ENCODE measurements at places on chromosomes 13 and 19.

DNA sequence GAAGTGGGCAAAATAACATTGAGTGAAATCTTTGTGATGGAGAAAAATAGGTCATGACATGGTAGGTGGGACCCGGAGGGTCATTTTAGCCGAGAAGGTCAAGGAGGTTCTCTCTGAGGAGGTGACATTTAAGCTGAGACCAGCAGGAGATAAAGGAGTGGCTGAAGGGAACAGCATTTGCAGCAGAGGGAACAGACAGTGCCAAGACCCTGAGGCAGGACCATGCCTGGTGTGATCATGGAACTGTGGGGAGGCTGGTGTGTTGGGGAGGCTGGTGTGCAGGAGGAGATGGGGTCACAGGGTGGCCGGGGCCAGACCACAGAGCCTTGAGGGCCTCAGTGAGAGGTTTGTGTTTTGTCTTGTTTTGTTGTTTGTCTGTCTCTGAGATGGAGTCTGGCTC, 59.4 kb upstream of the KLF2 start:
- DNase-seq: no peak

DNA sequence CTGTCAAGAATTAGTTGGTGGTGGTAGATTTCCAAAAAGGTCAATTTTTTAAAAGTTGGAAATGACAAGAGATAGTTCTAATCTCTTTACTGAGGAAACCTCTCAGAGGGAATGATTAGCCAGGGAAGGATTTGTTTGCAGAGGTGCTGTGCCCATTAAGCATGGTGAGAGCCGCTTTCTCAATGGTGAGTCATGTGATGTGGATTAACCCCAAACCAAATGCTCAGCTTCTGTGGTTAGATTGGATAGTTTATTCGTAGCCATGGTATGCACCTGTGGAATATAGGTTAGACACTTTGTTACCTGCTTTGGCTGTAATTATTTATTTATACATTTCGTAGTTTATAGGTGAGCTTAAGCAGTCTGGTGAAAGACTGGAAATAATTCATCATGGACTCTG, 7.1 kb downstream of the HNRNPM start:
- DNase-seq: no peak

GRCh38 chr19:28981994-28982393, 231.0 kb downstream of the UQCRFS1 start:
- DNase-seq: no peak

DNA sequence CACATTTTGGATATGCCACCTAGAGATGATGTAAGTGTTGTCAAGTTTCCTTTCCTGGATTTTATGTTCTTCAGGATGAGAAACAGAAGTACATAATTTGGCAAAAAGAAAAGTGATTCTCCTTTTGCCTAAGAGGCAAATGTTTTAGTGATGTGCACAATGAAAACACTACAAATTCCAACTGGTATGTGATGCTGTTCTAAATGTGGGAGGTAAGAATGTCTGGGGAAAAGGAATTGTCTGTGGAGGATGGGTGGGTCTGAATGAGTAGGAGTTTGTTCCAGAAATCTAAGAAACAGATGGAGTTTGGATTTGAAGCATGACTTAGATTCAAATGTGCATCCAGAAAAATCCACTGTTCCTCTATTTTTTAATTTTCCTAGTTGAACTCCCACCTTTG, 473.6 kb upstream of the SPRY2 start:
- no peak for DNase-seq

DNA sequence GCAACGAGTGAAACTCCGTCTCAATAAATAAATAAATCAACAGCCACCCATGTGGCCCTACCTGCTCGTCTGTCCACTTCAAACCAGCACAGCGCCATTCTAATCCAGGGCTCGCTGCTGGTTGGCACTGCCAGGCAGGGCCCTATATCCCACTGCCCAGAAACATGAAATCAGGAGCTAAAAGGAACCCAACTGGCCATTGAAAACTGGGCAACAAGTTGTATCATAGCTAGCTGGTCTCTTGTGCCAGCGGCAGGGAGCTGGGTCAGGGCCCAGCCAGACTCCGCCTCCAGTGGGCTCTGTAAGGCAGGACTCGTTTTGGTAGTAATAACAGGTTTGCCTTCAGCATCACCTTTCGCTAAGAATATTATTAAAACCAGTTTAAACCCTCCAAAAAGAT, 39.3 kb downstream of the GGACT start:
- no peak for DNase-seq

- no peak for DNase-seq
Measured at GRCh38 chr19:1874554-1875185, 10.6 kb downstream of the ABHD17A start.

DNA sequence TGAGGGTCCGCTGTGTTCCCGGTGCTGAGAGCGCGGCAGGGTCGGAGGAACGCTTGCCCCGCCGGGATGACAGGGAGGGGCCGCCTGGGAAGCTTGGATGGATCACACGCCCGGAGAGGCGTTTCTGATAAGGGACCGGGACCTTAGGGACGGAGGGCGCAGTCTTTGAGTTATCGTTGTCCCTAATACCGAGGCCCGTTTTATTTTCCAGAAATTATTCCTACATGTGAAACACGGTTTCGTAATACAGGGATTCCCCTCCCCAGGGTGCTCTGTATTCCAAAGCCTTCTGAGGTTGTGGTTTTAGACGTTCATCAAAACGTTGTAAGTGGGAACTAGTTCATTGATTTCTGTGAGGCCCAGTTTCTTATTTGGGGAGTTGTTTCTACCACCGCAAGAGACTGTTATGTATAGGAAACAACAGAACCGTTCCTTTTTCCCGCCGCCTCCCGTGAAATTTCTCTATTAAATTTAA, 752 bp downstream of the PDCD5 start:
- no peak for DNase-seq

- DNase-seq: no peak
Measured at GRCh38 chr13:98504371-98504963, 72.4 kb downstream of the STK24 start.

GRCh38 chr19:32188921-32189320, 156.5 kb upstream of the ZNF507 start:
- no peak for DNase-seq

DNA sequence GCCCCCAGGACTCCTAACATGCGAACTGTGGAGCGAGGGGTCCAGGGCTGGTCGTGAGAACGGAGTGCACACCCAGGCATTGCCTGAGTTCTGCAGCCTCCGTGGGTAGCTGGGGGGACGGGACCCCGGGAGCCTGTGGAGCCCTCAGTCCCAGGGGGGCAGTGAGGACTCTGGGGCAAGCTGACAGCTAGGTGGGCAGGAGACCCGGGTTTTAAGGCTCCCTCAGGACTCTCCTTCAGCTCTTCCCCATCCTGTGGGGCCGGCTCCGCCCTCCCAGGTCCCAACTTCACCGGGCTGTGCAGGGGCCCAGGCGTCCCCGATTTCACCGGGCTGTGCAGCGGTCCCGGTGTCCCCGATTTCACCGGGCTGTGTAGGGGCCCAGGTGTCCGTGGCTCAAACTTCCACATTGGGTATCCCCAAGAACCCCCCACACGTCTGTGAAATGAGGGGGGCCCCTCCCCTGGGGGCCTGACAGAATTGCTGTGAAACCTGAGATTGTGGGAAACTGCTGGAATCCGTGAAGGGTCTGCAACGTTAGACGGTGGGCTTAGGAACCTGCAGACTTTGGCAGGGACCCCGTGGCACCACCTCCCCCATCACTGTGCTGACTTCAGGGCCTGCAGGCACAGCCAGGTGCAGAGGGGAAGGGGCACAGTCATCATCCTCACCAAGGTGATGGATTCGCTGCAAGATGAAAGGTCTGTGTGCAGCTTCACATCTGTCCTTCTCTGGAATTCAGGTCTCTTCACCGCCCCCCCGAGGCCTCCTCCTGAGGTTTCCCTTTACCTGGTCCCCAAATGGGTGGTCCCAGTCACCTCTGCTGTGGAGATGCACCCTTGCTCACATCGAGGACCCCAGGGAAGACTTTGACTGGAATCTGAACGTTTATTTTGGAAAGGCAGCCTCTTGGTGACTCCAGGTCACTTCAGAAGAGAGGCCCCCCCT, 73.2 kb upstream of the MCF2L start:
- no peak for DNase-seq

- no peak for DNase-seq
Measured at GRCh38 chr19:15534957-15535864, 26.9 kb downstream of the CYP4F22 start.

DNA sequence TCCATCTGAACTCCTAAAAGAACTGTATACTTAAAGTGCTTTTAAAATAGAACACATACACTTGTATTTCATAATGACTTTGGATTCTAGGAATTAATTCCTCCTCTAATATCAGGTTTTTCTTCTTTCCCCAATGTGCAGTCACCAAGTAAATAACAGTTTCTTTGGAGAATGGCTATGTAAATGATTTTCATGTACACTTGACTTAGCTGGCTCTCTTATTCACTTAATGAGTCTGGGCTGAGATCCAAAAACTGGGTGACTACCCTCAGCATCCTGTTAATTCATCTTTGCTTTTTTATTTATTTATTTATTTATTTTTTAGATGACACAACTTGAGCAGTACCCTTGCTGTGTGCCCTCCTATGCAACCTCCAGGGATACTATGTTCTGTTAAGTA, 1003.7 kb downstream of the SLITRK1 start:
- DNase-seq: no peak

GRCh38 chr13:76455960-76456359, 430.2 kb downstream of the KCTD12 start:
- DNase-seq: no peak

DNA sequence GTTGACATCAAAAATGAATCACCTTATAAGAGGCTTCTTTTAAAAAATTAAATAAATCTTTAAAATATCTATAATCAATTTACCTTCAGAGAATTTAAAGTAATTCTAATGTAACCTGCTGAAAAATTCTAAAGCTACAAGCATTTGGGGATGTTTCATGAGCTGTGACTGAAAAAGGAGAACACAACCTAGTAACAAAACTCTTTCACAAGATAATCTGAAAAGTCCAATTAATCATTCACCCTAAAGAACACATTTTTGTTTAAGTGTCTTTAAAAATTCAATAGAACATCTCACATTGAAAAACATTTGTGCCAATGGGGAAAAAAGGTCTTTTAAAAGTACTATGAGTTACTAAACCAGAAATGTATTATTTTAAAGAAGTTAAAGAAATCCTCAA, 22.8 kb downstream of the KLF12 start:
- no peak for DNase-seq

DNA sequence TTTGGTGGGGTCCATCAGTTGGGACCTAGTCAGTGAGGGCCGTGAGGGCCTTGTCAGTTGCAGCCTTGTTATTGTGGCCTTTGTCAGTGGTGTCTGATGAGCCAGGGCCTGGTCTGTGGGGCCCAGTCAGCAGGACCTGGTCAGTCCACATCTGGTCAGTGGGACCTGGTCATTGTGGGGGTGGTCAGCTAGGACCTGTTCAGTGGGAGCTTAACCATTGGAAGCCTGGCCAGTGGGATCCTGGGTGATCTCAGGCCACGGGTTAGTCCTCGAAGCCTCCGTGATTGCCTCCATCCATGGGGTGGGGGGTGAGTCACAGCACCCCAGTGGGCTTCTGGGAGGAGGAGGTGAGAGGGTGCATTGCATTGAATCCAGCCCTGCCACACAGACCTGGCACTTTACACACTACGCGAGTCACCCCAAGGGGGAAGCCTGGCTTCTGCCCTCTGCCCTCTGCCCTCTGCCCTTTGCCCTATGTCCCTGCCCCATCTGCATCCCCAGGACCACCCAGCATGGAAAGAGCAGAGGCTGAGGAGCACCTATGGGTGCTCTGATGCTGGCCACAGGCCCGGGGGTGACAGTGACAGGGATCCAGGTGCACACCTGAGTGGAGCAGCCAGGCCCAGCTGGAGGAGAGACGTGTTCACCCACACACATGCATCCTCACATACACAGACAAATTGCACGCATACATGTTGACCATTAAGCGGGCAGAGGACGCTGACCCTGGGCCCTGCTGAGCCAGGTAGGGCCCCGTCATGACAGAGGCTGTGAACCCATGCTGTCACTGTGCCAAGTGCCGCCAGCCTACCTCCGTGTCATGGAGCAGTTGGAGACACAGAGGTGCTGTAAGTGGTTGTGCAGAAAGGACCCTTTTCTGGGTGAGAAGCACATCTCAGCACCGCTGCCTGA, 59.8 kb upstream of the TPM4 start:
- no peak for DNase-seq

GRCh38 chr19:46660551-46661019, 397 bp downstream of the DACT3 start:
- no peak for DNase-seq

DNA sequence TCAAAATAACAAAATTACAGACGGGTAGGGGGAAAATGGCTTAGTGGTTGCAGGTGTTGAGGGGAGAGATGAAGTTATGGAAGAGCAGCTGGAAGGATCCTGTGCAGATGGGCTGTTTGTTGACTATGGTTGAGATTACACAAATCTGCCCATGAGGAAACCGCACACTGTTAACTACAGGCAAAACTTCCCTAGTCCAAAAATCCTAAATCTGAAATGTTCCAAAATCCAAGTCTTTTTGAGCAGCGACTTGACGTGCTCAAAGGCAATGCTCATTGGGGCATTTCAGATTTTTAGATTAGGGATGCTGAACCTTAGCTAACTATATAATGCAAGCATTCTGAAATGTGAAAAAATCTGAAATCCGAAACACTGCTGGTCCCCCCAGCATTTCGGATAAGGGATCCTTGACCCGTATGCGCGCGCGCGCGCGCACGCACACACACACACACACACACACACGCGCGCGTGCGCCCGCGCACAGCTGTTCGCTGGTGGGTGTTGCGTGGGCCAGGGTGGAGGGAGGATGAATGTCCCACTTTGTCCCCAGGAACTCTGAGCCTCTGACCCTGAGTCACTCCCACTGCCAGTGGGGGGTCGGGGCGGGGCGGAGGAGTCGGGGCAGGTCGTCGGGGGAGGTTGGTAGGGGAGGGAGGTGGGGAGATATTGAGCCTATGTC, 6.8 kb downstream of the F2RL3 start:
- no peak for DNase-seq

- no peak for DNase-seq
Measured at GRCh38 chr13:35693134-35693784, 216.8 kb upstream of the MAB21L1 start.

GRCh38 chr19:35874392-35874930, 6.1 kb downstream of the APLP1 start:
- no peak for DNase-seq

DNA sequence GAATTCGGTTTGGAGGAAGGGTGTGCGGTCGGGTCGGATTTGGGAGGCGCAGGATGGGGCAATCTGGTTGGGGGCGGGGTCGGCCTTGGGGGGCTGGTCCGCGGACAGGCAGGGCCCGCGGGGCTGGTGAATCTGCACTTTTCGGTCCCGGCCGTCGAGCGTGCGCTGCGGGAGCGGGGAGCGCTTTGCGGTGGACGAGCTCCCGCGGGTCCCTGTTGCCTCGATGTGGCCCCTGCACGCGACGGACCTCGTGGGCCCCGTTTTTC, 11.9 kb downstream of the PEAK3 start:
- no peak for DNase-seq

- no peak for DNase-seq
Measured at GRCh38 chr13:33642374-33643065, 175.4 kb upstream of the RFC3 start.

- no peak for DNase-seq
Measured at GRCh38 chr19:41478875-41479756, 36.2 kb downstream of the ERICH4 start.

DNA sequence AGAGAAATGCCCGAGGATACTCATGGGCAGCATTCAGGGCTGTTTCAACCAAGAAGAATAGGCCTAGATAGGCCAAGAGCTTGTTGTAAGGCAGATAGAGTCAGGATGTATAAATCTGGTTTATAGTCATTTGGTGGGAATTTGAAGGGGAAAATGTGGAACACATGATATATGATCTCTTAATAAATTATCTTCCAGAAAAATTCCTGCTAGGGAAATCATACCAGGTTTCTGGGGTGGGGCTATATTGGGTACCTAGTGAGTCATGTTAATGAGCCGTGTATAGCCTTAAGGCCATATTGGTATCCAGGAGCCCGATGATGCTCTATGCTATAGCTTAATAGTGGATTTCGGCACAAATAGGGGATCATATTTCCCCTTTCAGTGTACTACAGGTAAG, 51.5 kb upstream of the HTR2A start:
- no peak for DNase-seq

Data from breast epithelium (tissue), 4 donors.